IPS DF 6.9 (cell line): ENCODE measurements at places on chromosomes 1 and 21.

GRCh38 chr1:159825564-159825963, 1.1 kb upstream of the SLAMF8 start:
- DNase-seq = no peak

DNA sequence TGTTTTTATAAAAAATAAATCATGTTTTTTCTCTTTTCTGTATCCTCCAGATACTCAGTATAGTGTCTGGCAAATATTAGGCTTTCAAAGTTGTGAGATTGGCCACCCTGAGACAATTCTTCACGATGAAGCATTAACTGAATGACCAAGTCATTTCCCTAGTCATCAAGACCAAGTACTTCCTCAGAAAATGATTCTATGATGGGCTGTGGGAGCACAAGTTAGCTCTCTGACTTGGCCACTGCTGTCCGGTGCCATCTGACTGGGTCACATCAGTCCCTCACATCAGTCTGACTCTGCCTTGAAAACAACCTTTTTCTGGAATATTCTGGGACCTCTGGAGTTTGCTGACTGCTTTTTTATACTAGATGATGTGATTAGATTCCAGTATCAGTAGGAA, 13.5 kb upstream of the YRDC start:
- no peak for DNase-seq

- no peak for DNase-seq
These were observed 805 bp downstream of the SIM2 start for GRCh38 chr21:36699546-36700294.

DNA sequence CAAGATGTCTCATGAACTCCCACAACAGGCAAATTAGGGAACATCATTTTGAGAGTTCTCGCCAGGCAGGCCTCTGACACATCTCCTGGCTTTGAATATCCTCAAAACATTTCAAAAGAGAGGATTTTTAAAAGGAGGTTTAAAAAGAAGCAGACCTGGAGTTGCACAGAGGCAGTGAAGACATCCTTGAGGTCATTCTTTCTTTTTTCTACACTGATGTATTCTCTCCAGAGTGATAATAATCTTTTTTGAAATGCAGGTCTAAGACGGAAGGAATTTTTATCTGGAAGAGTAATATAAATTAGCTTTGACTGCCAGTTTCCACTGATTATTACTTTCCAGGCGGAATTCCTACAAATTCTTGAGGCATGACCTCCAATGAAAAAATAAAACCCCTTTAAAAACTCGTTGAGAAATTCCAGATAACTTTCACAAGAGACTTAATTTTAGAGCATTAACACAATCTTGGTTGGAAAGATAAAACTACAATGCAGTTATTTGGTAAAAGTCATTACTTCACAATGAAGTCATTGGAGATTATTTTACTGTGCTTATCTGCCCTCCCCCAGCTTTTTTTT, 125.0 kb downstream of the LYPLAL1 start:
- no peak for DNase-seq

DNA sequence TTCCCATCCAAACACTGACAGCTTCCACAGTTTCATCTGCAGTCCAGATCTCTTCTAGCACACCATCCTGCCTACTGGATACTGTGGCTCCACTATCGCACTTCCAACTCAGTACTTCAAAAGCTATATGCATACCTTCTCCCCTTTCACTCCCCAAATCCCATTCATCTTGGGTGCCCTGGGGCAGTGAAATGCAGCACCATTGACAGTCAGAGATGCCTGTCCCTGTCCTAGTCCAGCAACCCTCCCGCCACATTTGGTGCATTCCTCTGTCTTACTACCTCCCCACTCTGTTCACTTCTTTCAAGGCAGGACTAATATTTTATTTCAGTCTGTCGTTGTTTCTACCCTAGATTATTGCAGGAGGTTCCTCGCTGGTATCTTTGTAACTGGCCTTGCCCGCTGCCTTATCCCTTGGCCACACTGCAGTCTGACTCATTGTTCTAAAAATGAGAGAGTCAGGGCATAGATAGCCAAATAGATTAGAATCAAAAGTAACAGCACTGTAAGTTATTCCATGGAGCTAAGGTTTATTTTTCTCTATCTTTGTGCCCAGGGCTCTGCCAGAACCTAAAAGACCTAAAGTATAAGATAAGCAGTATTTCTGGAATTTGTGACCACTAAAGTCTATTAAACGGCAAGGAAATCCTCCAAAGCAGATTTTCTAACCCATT, 96.7 kb downstream of the ESRRG start:
- DNase-seq = no peak

DNA sequence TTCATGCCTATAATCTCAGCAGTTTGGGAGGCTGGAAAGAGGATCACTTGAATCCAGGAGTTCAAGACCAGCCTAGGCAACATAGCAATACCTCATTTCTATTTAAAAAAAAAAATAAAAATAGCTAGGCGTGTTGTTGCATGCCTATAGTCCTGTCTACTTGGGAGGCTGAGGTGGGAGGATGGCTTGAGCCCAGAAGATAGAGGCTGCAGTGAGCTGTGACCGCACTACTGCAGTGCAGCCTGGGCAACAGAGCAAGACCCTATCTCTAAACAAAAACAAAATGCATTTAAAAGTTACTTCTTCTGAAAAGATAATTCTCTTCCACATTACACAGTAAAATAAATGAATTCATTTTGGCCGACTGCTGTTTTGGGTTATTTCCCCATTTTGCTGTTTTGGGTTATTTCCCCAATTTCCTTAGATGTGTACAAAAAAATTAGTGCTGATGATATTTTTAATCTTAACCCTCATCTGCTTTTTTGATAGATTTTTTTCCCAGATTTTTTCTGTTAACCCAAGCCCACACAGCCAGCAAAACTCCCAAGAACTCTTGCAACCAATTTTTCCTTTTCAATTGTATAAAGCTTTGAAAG, 23.0 kb upstream of the SAMSN1 start:
- DNase-seq = no peak

DNA sequence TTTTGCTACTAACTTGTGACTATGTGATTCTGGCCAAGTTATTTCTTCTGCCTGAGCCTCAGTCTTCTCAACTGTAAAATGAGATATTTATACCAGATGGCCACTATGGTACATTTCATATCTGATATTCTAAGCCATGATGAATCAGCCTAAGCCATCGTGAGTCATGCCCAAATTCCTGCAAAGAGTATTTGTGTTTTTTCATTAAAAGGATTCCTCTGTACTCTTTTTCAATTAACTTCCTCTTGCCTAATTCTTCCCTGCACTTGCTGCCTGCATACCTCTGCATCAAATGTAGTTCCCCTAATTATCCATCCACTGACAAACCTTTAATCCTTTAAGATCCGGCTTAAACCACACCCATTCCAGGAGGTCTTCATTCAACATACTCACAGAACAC, 575.1 kb upstream of the BEND5 start:
- DNase-seq = no peak

DNA sequence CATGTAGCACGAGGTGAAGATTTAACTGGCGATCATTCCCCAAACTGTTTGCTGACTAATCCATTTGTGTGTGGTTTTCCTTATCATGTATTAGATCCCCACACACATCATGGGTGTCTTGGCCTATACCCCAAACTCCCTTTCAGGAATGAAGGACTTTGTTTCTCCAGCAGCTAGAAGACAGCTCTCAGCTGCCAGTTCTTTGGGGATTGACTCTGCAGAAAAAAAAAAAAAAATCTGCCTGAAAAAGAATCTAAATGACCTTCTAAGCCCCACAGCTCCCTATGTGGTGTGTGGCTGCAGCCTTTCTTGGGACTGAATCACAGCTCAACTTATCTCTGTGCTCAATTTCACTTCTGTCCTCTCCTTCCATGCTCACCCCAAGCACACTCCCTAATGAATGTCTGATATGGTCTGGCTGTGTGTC, 256.3 kb upstream of the DUSP10 start:
- DNase-seq = no peak

- DNase-seq = no peak
These were observed 28.9 kb upstream of the EVA1B start for GRCh38 chr1:36352125-36352909.

- no peak for DNase-seq
These were observed 108.9 kb upstream of the GJB5 start for GRCh38 chr1:34645919-34646318.

GRCh38 chr1:51726544-51727225, 109.8 kb downstream of the OSBPL9 start:
- no peak for DNase-seq

DNA sequence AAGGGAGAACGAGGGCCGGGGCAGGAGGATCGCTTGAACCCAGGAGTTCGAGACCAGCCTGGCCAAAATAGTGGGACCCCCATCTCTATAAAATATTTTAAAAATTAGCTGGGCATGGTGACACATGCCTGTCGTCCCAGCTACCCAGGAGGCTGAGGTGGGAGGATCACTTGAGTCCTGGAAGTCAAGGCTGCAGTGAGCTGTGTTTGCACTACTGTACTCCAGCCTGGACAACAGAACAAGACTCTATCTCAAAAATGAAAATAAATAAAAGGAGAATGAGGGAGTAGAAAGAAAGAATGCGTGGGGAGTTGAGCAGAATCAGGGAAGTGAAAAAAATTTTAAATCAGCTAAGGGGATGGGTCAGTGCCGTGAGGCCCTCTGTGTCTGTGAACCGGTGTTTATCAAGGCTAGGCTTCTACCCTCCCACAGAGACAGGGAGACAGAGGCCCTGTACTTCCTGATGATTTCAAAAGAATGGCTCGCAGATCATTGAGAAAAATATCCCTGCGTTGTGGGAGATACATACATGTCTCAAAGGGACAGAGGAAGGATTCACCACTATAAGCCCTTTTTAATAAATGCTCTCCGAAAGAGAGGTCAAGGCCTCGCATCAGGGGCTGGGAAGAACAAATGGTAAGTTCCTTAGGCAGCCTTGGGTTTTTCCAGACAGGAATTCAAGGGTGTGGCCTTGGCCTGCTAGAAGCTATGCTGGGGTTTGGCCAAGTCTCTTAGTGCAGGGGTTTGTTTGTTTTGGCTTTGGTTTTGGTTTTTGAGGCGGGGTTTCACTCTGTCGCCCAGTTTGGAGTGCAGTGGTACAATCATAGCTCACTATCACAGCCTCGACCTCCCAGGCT, 20.7 kb downstream of the IL10RB start:
- no peak for DNase-seq

- DNase-seq = no peak
These were observed 153.3 kb downstream of the GRIK3 start for GRCh38 chr1:36881068-36881405.

DNA sequence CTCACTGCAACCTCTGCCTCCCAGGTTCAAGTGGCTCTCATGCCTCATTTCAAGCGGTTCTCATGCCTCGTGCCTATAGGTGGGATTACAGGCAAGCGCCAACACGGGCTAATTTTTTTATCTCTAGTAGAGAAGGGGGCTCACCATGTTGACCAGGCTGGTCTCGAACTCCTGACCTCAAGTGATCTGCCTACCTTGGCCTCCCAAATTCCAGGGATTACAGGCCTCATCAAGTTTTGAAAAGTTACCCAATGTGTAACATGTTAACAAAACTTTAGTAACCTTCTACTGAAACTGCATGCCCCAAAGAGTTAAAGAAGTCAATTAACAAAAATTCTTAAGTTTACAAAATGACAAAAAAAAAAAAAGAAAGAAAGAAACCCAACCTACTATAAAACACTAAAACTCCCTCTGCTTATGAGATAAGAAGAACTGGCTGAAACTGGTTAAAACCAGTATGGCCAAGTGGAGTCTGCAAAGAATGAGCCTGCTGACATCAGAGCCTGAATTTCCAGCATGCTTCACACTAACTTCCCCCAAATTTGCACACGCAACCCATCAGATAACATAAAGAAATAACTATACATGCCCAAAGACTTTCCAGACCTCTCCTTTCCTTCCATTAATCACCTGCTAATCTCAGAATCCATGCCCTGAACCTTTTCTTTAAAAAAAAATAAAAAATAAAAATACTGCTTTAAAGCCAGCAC, 25.5 kb upstream of the PSMG1 start:
- DNase-seq = no peak

- no peak for DNase-seq
These were observed 773 bp downstream of the CHD1L start for GRCh38 chr1:147243228-147243685.

- no peak for DNase-seq
These were observed 201.5 kb downstream of the S1PR1 start for GRCh38 chr1:101438359-101438758.

DNA sequence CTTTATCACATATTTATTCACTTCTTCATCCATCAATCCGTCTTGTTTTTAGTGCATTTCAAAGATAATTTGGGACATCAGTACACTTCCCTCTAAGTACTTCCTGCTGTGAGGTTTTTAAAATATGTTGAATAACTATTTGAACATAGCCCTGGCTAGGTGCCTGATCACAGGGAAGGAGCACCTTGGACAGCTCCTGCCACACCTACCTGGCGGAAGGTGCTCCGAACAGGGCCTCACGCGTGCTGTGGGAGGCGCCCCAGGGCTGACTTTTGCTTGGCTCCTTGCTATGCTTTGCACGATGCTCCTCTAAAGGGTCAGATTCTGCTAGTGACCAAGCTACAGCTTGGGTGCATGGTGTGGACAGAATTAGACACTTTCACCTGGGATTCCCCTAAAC, 4.9 kb upstream of the ATXN7L2 start:
- DNase-seq = no peak

GRCh38 chr1:236575523-236575922, 28.8 kb downstream of the HEATR1 start:
- no peak for DNase-seq

GRCh38 chr1:50750021-50750619, 209.9 kb downstream of the FAF1 start:
- DNase-seq = no peak
